ENCODE measurements at places on chromosomes 2 and 18. TPM values are rescaled to one million over a fixed set of nuclear protein-coding genes. Genes with fewer than 3 reads are reported as not detected.
A peak's percentile ranks its signal among the peaks of the same experiment; 100 is the strongest.

GYPC gene
- 28.9 TPM for total RNA-seq

EGR4 gene
- total RNA-seq: not detected

LINC00305 gene
- not detected for total RNA-seq

ID2 gene
- total RNA-seq: 437 TPM

DNA sequence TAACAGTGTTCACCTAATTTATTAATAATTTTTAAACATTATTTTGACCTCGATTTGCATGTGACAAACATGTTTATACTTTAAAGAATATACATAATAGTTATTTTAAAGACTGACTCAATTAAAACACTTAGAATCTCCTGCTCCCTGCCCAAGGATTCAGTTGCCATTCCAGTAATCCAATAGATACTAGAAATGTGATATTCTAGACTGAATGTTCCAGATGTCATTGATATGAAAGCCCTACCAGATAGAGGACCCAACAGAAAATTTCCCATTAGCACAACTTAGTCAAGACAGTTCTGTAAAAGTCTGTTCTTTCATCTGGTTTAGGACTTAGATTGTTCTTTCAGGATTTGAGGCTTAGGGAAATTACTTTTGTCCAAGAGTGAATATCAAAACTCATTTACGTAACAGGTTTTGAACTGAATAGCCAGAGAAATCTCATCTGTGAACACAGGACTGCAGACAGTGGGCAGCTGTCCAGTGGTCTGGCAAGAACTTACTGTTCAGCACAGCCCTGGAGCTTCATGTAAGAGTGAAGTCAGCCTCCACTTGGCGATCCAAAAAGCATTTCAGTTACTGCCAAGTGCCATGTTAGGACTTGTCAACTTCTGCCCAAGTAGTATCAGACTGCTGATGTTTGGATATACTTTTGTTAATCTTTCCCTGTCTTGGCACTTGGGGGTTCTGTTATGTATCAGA lies 77.5 kb downstream of the OSBPL6 start:
- H3K27ac ChIP-seq: peak overlapping the region; percentile 2
- H3K4me3 ChIP-seq: no peak overlapping the region
- H3K36me3 ChIP-seq: no peaks in the 10 kb centered on the region
- peak; percentile 26 for DNase-seq
- no peaks in the 10 kb centered on the region for H3K4me1 ChIP-seq

- H3K4me1 ChIP-seq: peaks cover 9% of the 10 kb centered on the region
- H3K27ac ChIP-seq: no peak overlapping the region
- no peaks in the 10 kb centered on the region for H3K27me3 ChIP-seq
- no peaks in the 10 kb centered on the region for H3K36me3 ChIP-seq
- DNase-seq: no peak
These were observed 115.6 kb downstream of the GLI2 start for GRCh38 chr2:120851116-120851773.

GRCh38 chr18:48030616-48031480 lies 100.4 kb upstream of the SMAD2 start:
- H3K4me1 ChIP-seq: no peaks in the 10 kb centered on the region
- H3K27me3 ChIP-seq: no peaks in the 10 kb centered on the region
- no peak overlapping the region for H3K4me3 ChIP-seq

GRCh38 chr2:222424729-222425671 lies 657 bp downstream of the SGPP2 start:
- peak overlapping the region; percentile 73 for H3K4me3 ChIP-seq
- peak overlapping the region; percentile 90 for H3K27ac ChIP-seq
- peaks cover 40% of the 10 kb centered on the region for H3K27me3 ChIP-seq
- H3K36me3 ChIP-seq: no peaks in the 10 kb centered on the region
- peak; percentile 43 for DNase-seq
- no peaks in the 10 kb centered on the region for H3K4me1 ChIP-seq

DNA sequence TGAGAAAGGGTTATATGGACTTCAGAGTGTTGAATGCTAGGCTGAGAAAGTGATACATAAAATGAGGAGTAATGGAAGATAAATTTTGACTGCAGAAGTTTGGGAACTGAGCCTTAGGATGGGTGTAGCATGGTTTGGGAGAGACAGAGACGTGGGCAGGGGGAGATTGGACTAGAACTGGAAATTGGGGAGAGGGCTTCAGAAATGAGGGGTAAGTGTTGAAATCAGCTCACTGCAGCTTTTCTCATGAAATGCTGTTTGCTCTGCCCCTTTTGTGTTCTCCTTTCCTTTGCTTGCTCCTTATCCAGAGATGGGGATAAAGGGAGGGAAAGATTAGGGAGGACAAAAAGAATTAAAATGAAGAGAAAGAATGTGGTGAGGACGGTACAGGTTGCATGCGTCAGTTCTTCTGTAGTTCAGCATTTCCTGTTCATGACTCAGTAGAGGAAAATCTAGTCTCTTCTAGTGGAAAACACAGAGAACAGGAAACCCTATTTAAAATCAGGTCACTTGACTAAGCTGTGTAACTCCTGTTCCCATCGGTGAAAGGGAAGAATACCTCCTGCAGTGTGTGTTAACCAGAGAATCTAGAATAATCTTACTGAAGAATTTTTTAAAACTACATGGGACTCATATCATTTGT lies 105.6 kb downstream of the CRIM1 start:
- H3K27me3 ChIP-seq: no peaks in the 10 kb centered on the region
- no peaks in the 10 kb centered on the region for H3K36me3 ChIP-seq
- H3K4me3 ChIP-seq: no peak overlapping the region

GRCh38 chr18:46447792-46448191 lies 209.2 kb downstream of the LOXHD1 start:
- H3K27ac ChIP-seq: no peak overlapping the region
- no peak for DNase-seq
- H3K4me3 ChIP-seq: no peak overlapping the region
- H3K27me3 ChIP-seq: no peaks in the 10 kb centered on the region
- no peaks in the 10 kb centered on the region for H3K4me1 ChIP-seq
- H3K36me3 ChIP-seq: no peaks in the 10 kb centered on the region

GRCh38 chr18:59570101-59570775 lies 127.0 kb downstream of the CCBE1 start:
- H3K36me3 ChIP-seq: no peaks in the 10 kb centered on the region
- H3K4me1 ChIP-seq: no peaks in the 10 kb centered on the region

- peaks cover 3% of the 10 kb centered on the region for H3K27me3 ChIP-seq
- no peak for DNase-seq
- no peak overlapping the region for H3K4me3 ChIP-seq
- no peak overlapping the region for H3K27ac ChIP-seq
These were observed 196.9 kb downstream of the C1D start for GRCh38 chr2:67865917-67866316.

- H3K4me1 ChIP-seq: peaks cover 32% of the 10 kb centered on the region
- H3K27ac ChIP-seq: peak overlapping the region; percentile 67
- H3K36me3 ChIP-seq: no peaks in the 10 kb centered on the region
- peak; percentile 32 for DNase-seq
- H3K27me3 ChIP-seq: no peaks in the 10 kb centered on the region
These were observed 31.4 kb downstream of the SH3BP4 start for GRCh38 chr2:234983011-234983726.

- H3K27me3 ChIP-seq: no peaks in the 10 kb centered on the region
- no peak overlapping the region for H3K27ac ChIP-seq
- no peak for DNase-seq
These were observed 30.6 kb upstream of the SPOPL start for GRCh38 chr2:138470941-138471340.

DNA sequence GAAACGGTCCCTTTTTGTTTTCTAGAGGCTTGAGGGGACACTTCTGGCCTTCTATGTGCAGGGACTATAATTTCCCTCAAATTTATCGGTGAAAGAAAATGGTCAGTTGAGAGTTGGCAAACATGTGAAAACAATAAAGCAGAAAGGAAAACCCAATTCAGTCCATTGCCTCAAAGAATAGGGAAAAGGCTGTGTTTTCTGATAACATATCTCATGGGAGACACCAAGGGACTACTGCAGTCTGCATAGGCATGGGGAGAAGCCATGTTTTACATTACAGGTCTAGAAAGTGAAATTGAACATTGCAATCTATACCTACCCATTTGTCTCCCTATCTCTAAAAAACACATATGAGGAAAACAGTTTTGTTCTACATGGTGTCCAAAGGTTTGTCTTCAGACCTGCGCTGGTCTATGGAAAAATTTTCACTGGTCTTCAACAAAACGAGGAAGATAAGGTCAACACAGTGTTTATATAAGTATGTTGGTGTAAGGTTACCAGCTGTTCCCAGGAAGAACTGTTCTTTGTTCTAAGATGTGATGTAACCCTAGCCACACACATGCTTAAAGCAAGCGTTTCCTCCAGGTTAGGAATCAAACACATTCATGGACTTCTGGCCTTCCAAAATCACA lies 179.7 kb downstream of the MREG start:
- H3K4me3 ChIP-seq: no peak overlapping the region
- H3K27me3 ChIP-seq: no peaks in the 10 kb centered on the region
- H3K36me3 ChIP-seq: no peaks in the 10 kb centered on the region

DNA sequence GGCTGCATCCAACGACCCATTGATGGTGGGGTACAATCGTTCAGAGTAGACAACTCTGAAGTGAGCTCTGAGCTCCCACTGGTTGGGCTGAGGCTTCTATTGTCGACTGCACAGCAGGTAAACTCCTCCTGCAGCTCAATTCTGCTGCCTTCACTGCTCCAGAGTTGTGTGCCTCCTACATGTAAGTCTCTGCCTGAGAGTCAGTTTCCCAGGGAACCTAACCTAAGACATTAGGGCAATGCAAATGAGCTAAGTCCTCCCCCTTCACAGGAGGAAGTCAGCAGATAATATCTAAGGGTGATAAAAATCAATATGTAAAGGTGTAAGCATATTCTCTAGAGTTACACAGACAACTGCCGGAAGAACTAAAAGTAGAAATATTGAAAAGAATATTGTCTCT lies 22.5 kb upstream of the ACYP2 start:
- no peaks in the 10 kb centered on the region for H3K4me1 ChIP-seq
- no peak overlapping the region for H3K4me3 ChIP-seq
- no peak overlapping the region for H3K27ac ChIP-seq
- no peaks in the 10 kb centered on the region for H3K36me3 ChIP-seq
- no peaks in the 10 kb centered on the region for H3K27me3 ChIP-seq
- no peak for DNase-seq
